HCT116 (cell line): ENCODE measurements at places on chromosomes 1 and 21. TPM values are rescaled to one million over a fixed set of nuclear protein-coding genes. Genes with fewer than 3 reads are reported as not detected.

Gene MCOLN3
- total RNA-seq, result 10.7 TPM

Gene WNT3A
- total RNA-seq, result 3.7 TPM

Gene NR5A2
- total RNA-seq, result 0.91 TPM

Gene CCDC30
- 2.0 TPM for total RNA-seq

Gene NGF
- total RNA-seq, result not detected

Gene OR10Z1
- total RNA-seq, result not detected

Gene KIF21B
- 6.1 TPM for total RNA-seq

Gene HSPA6
- total RNA-seq, result not detected

Gene NEK7
- total RNA-seq, result 33.0 TPM

Gene CHRM3
- 0.15 TPM for total RNA-seq

Gene NEGR1
- 0.05 TPM for total RNA-seq

Gene ERRFI1
- 777 TPM for total RNA-seq

Gene NPHS2
- total RNA-seq, result not detected

Gene TSPAN2
- 0.98 TPM for total RNA-seq

Gene IL12RB2
- 0.22 TPM for total RNA-seq

Gene RGS1
- not detected for total RNA-seq

Gene PPFIA4
- 10.8 TPM for total RNA-seq

Gene CHIA
- not detected for total RNA-seq

Gene DMRTA2
- not detected for total RNA-seq

Gene AADACL3
- total RNA-seq, result not detected

Gene RBM11
- total RNA-seq, result not detected

Gene ELAPOR1
- 0.57 TPM for total RNA-seq

Gene SLC6A9
- 12.8 TPM for total RNA-seq

Gene AURKAIP1
- 200 TPM for total RNA-seq

Gene ANKRD34A
- 1.1 TPM for total RNA-seq

Gene OR2L8
- total RNA-seq, result not detected

Gene TNFAIP8L2
- not detected for total RNA-seq

Gene SLC35F3
- 6.4 TPM for total RNA-seq

Gene SPRR2E
- total RNA-seq, result not detected

Gene AMY1B
- total RNA-seq, result not detected

Gene FLG
- 0.02 TPM for total RNA-seq

Gene HFM1
- 0.07 TPM for total RNA-seq
